ENCODE measurements at places on chromosomes 7 and 10.

DNA sequence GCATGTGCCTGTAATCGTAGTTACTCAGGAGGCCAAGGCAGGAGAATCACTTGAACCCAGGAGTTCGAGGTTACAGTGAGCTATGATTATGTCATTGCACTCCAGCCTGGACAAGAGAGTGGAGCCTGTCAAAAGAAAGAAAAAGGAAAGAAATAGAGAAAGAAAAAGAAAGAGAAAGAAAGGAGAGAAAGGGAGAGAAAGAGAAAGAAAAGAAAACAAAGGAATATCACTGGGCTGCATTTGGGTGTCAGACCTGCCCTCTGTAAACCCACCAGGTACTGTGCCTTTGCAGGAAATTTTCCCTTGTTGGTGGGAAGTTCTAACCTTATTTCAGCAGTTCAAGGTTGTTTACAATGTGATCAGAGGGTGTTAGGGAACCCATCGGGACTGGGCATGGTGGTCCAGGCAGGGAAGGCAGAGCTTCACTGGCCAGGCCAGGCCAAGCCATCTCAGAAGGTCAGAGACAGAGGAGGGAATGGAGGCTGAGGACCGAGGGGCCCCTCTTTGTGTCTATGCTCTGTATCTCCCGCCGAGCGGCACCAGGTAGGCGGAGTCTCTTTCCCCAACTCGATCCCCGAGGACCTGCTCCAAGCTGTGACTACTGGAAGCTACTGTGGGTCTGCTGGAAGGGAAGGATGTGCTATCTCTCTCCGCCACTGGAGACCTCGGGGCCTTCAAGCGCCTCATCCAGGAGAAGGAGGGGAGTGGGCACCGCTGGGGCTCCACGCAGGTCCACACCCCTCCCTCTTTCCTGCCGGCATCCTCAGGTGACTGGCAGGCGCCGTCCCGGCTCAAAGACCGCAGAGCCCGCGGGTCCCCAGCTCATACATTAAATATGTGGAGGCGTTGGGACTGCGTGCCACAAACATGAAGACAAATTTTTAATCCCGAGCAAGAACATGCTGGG lies 15.2 kb upstream of the KAZALD1 start:
- no peak for DNase-seq

DNA sequence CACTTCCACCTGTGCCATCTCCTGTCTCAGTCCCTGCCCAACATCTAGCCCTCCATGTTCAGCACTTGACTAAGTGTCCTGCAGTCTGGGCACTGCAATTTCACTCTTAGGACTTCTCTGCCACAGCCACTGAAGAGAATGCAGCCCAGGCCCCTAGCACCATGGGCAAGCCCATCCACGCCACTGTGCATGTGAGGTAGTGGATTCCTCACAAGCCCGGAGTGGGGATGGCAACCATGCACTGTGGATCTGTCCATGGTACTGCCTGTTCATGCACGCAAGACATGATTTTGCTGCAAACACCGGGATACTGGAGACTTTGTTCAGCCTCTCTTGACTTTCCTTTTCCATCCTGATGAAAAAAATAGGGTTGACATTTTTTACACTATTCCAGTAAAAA lies 12.3 kb downstream of the DDC start:
- no peak for DNase-seq

DNA sequence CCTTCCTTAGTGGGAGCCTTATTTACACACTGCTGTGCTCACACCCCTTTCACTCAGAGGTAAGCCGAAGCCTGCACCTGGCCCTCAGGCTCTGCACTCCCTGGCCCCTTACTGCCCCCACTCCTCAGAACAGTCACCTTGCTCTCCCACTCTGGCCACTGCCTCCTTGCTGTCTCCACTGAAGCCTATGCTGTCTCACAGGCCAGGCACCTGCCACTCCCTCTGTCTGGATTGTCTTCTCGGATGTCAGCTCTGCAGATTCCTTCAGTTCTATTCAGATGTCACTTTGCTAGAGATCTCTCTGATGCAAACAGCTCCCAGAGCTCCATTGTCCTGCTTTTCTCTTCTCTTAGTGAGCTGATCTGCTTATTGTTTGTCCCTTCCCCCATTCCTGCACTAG lies 390.7 kb downstream of the DPP6 start:
- no peak for DNase-seq

DNA sequence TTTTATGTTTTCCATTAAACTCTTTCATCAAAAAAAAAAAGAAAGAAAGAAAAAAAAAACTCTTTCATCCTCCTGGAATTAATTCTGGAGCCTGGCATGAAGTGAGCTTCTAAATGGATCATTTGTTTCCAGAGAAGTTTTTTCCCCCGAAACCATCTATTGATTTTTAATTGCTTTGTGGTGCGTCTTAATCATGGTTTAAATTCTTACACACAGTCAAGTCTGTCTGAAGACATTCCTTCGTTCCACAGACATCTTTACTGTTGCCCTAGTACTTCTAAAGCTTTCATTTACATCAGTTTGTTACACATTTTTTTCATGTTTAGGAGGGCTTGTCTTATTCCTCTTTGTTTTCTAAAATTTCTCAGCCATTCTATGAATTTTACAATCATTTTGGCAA lies 493.4 kb upstream of the FOXK1 start:
- no peak for DNase-seq

DNA sequence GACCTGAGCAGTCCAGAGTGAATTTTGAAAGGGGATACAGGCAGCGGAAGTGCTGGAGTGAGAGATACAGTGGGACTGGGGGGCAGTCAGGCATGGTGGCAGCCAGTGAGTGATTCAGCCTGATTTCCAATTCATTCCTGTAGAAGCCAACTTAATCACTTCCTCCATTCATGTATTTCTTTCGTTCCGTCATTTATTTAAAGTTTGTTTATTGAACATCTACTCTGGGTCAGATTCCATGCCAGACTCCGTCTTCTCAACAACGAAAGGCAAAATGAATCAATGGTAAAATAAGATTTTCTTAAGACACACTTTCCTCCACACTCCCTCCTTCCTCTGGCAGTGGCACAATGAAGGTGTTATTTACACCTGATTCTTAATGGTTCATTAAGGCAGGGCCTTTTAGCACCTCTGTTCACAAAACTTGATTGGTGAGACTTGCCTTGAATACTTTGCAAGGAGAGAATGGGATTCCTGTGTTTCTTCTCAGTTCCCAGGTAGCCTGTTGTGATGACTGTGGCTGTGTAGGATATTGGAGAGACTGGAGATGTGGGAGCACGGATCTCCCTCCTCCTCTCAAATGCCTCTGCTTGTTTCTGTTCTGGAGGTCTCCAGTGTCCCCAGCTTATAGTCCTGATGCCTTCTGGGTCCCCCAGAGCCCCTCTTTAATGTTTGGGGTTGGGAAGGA lies 27.9 kb downstream of the ADCYAP1R1 start:
- no peak for DNase-seq

GRCh38 chr7:122532406-122533269 lies 166.3 kb downstream of the RNF133 start:
- no peak for DNase-seq

DNA sequence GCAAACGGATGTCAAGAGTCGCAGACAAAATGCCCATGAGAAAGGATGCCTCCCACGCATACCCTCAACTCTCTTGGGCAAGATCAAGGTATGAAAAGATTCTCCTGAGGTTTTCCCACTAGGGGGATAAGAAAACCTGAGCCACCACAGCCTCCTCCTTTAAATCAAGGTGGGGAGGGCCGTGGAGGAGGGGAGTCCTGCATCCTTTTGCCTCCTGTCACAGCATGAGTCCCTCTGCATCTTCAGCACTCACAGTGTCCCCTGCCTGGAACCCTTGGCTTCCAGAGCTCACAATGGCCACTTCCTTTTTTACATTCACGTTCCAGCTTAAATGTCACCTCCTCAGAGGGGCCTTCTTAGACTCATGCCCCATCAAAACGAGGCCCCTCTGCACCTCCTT lies 207.6 kb downstream of the GLI3 start:
- DNase-seq = no peak

DNA sequence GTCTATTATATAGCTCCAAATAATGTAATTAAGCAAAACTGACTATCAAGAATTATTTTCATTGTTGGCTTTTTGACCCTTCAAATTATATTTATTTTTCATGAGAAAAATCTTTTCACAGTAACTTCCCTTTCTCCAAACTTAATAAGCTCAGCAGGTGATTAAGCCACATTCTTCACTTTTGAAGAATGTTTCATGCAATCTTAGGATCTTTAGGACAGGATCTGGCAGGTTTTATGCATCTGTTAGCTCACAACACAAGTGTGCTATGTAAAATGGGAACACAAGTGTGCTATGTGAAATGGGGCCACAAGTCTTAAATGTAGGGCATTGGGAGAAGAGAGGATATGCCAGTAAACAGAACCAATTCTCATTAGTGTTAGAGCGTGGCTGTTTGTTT lies 26.3 kb downstream of the BCAP29 start:
- no peak for DNase-seq

DNA sequence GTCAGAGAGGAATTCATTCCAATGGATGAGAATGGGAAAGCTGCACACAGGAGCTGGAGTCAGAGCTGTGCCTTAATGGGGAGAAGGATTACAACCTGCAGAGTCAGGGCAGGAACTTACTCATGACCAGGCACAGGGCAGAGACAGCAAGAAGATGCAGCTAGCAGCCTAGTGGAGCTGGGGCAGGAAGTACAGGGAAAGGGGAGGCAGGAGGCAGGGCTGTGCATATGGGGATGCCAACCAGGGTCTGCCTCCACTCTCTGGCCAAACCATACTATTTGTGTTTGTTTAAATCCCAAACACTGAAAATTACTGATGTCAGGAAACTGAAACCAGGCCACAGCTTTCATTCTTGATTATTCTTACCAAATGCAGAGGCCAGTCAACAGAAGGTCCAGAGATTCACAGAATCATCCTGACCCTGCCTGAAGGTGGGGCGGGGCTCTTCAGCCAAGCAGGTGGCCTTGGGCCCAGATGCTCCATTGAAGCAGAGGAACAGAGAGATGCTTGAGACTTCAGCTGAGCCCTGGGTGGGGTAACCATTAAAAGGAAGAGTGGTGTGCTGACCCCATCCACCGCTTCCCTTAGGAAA lies 461.9 kb downstream of the KCNMA1 start:
- no peak for DNase-seq

DNA sequence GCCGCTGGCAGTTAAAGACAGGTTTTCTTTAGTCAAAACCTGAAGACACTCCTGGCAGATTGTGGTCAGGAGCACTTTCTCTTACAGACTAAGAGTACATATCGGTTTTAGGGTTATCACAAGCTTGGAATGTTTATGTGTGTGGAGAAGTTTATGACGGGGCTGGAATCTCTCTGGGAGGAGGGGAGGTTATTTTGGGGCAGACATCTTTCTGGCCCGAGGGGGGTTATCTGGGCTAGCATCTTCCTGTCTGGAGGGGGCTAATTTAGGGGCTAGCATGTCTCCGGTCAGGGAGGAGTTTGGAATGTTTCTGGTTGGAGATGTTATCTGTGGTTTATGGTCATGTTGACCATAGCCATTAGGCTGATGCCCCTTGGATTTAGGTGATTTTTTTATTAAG lies 141.2 kb upstream of the KIF5B start:
- no peak for DNase-seq

- no peak for DNase-seq
These were observed 63.4 kb downstream of the SRPK2 start for GRCh38 chr7:105325216-105325904.

Measured in HFF-Myc (cell line).